ENCODE measurements at places on chromosomes 16 and 17.

- DNase-seq, result no peak
Observed at GRCh38 chr16:67969254-67970039, 1.0 kb upstream of the SLC12A4 start.

DNA sequence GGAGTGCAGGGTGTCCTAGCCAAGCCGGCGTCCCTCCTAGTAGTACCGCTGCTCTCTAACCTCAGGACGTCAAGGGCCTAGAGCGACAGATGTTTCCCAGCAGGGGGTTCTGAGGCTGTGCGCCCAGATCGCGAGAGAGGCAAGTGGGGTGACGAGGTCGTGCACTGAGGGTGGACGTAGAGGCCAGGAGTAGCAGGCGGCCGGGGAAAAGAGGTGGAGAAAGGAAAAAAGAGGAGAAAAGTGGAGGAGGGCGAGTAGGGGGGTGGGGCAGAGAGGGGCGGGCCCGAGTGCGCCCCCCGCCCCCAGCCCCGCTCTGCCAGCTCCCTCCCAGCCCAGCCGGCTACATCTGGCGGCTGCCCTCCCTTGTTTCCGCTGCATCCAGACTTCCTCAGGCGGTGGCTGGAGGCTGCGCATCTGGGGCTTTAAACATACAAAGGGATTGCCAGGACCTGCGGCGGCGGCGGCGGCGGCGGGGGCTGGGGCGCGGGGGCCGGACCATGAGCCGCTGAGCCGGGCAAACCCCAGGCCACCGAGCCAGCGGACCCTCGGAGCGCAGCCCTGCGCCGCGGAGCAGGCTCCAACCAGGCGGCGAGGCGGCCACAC, at the start of gene MMP2:
Gene MMP2, plus strand, starts transcription at position 372 of the 603 bp plus-strand sequence. CDS start 282 bp downstream, outside the sequence.
- DNase-seq, result no peak

GRCh38 chr17:40020146-40020545, 4.9 kb downstream of the CSF3 start:
- no peak for DNase-seq

DNA sequence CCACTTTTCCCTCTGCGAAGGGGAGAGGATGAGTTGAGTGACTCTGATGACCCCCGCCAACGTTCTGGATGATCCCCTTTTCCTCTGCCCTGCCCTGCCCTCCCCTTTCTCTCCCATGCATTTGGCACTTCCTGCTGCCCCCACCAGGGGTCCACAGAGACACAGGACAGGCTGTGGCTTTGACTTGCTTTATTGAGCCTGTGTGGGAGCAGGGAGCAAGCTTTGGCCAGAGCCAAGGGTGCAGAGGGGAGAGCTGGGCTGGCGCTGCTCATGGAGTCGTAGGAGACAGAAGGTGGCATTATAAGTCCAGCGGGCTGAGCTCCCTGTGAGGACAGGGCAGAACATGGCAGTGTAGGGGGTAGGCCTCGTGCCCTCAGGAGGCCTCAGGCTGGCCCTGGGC, 1.6 kb downstream of the PPY start:
- DNase-seq, result peak; percentile 24

DNA sequence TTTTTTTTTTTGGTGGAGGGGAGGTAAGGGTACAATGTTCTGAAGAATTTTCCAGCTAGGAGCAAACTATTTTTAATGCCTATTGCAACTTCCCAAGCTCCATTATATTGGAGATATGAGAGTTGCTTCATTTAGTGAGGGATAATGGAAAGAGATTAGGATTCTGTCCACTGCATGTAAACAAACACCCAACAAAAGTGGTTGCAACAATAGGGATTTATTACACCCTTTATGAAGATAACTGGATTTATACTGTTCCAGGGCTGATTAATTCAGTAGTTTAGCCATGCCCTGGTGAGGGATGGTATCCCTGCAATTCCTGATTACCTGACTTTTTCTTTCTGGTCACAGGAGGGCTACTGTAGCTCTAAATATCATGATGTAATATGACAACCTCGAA, 40.5 kb downstream of the MAP2K6 start:
- DNase-seq, result no peak

DNA sequence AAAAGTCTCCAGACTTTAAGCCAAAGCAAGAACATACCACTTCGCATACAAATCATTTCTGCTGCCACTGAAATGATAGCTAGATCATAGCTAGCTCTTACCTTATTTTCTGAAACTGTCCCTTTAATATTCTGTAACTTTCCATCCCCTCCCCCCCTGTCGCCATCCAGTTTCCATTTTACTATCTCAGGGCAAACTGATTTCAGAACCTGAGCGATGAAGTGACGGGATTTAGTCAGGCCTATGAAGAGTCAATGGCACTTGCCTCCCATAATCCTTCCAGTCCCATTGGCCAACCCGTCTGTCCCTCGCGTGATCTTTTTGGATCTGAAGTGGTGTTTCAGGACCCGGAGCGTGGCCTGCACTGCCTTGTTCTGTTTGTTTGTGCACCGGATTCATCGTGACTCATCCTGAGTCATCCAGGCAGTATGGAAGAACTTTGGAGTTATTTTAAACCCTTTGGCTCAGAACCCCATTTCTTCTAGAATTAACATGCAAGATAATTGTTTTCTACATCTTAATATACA, 199.8 kb upstream of the CHMP6 start:
- peak; percentile 99 for DNase-seq

DNA sequence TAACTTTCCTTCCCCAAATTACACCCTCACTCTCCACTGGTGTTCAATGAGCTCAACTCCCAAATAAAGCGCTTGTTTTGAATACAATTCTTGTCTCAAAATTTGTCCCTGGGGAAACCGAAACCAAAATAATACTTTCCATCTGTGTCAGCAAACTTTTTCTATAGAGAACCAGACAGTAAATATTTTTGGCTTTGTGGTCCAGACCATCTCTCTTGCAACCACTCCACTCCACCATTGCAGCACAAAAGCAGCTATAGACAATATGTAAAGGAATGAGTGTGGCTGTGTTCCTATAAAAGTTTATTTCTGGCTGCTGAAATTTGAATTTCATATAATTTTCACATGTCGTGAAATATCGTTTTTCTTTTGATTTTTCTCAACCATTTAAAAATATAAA, 84.6 kb upstream of the ERCC4 start:
- DNase-seq, result no peak

GRCh38 chr16:8110572-8111514, 479.5 kb downstream of the TMEM114 start:
- DNase-seq, result no peak

- no peak for DNase-seq
Observed at GRCh38 chr17:17060930-17061329, 18.7 kb downstream of the MPRIP start.

DNA sequence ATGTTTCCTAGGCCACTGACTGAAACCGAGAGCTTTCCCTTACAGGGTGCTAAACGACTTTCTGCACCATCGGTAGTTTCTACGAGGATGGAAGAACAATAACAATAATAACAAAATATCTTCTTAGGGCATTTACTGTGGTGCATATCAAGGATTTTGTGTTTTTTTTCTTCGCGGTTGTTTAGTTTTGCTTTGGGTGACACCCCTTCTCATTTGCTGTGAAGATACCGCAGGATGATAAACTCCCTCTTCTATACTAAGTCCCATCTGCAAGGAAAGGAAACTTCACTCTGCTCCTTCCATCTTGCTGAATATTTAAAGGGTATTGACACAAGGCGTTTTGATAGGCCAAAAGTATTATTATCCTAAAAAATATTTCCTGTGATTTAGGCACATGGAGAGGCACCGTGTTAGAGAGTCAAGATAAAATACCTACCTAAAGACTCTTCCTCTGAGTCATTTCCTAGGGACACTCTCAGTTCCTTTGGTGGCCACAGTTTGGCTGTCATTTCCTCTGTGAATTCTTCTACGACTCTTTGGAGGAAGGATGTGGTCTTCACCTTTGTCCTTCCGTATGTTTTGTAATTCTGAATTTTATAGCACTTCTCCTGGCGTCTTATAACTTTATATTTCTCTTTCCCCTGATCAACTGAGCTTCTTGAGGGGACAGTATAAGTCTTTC, 318.8 kb downstream of the CDH13 start:
- no peak for DNase-seq

GRCh38 chr17:13513039-13513405, 88.7 kb downstream of the HS3ST3A1 start:
- DNase-seq, result no peak

DNA sequence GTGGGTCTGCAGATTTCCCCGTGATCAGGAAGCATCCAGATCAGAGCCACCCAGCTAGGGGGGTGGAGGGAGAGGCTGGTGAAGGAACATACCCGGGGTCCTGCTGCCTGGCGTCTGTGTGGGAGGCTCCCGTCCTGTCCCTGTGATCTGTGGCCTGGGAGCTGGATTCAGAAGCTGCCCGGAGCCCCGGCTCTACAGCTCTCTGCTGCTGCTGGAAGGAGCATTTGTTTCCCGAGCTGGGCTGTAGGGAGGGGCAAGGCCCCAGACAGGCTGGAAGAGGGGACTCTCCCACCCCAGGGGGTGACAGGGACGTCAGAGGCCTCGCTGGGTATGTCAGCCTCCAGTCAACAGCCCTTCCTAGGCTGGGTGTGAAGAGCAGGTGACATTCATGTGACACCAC, 10.2 kb downstream of the SOX8 start:
- DNase-seq, result no peak

DNA sequence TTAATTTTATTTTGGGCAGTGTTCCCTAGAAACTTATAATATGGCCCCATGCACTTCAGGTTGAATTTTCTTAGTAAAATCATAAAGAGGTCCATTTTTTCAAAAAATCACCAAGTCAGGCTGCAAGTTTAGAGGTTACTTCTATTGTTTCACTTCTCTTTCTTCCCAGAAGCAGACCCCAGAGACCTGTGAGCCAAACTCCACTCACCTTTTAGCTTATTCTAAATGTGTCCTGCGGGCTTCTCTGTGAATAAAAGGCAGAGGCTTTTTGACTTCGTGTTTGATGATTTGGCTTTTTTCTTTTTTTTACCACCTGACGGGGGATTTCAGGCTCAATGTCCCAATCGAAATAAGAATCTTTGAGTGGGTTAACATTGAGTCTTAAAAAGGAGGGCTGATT, 7.4 kb downstream of the PRKCB start:
- DNase-seq, result no peak

DNA sequence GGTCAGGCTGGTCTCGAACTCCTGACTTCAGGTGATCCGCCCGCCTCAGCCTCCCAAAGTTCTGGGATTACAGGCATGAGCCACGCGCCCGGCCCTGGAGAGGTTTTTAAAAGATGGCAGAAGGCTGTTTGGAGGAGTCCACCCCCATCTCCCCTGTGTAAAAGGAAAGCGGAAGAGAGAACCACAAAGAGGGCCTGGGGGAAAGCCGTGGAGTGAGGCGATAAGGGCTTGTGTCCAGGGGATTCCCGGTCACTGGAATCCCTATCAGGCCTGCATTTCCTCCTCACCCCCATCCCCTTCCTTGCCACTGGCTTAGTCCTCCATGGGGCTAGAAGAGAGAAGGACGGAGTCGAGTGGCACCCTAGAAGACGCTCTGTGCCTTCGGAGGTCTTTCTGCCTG, at the start of gene GP1BA:
Gene GP1BA, plus strand, starts transcription at position 315 of the 400 bp plus-strand sequence. CDS start 328 bp downstream, outside the sequence.
- DNase-seq, result no peak

DNA sequence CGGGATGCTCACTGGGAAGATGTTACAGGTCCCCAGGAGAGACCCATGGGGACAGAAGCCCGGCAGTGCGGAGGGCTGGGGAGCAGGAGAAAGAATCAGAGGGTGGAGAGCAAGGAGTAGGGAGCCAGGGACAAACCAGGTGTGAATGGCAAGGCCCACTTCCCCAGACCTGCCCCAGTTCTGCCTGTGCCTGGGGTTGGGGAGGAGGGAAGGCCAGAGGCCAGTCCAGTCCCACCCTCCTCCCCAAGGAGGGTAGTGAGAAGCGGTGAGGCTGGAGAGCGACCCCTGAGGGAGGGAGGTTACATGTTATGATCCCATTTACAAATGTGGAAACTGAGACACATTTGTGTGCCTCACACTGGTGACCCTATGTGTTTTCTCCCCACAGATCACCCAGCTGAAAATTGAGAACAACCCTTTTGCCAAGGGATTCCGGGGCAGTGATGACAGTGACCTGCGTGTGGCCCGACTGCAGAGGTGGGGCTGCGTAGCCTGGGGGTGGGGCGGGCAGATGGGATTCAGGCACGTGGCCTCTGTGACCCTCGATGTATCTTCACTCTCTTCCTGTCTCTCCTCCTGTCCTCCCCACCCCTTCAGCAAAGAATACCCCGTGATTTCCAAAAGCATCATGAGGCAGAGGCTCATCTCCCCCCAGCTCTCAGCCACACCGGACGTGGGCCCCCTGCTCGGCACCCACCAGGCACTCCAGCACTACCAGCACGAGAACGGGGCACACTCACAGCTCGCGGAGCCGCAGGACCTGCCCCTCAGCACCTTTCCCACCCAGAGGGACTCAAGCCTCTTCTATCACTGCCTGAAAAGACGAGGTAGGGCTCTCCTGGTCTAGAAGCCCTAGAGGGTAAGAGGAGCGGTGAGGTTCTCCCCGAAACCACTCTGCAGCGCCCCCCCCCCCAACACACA, 27.5 kb downstream of the TBX4 start:
- no peak for DNase-seq

GRCh38 chr17:74524653-74525464, 6.4 kb downstream of the CD300LB start:
- no peak for DNase-seq

DNA sequence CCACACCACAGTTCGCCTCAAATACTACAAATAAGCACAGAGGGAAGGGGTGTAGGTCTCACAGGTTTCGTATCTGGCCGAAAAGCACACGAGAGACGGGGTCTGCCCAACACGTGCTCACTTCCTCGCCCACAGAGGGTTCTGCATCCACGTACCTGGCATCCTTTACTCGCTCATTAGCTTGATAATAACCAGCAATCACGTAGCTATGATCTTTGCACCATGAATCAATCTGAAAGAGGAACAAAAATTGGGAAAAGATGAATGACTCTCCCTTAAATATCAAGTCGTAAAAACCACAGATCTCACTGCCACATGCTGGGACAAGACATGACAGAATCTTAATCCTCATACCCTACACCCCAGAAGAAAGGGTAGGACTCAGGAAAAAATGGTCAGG, 10.5 kb downstream of the EMC8 start:
- no peak for DNase-seq

- no peak for DNase-seq
Observed at GRCh38 chr16:88472637-88473205, 19.6 kb downstream of the ZFPM1 start.

GRCh38 chr17:55426851-55427586, 5.4 kb upstream of the MMD start:
- DNase-seq, result no peak

DNA sequence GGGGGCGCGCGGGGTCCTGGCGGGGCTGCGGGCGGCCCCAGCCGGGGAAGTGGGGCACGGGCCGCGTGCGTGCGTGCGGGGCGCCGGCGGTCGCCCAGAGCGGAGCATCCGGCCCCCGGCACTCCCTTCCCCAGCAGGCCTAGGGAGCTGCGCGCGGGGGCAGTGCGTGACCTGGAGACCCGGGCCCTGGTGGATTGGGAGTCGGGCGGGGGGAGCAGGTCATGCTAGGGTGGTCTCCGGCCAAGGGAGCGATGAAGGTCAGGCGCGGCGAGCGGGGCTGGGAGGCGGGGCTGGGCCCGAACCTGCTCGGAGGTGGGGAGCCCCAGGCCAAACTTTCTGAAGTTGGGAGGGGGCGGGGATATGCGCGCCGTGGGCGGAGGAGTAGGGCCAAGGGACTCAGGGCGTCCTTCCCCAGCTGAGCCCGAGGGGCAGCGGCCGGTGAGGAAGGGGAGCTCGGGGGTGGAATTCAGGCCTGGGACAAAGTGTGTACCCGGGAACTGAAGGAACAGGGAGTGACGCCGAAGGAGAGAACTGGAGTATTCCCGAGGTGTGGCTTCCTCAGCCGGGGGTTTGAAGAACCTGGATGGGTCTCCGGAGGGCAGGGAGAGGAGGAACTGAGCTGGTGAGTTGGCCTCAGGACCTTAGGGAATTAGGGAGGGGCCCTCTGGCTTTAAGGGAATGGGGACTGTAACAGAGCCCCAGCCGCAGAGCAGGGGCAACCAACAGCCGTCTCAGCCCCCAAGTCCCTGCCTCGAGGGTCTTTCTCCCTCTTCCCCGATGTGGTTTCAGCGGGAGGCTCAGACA, 589 bp downstream of the XYLT2 start:
- DNase-seq, result no peak

Measured in HCT116 (cell line).